Activated B cell treated with CpG ODN at 0.5 μM for 24 hours (primary cell): ENCODE measurements at places on chromosomes 11 and 22. TPM values are rescaled to one million over a fixed set of nuclear protein-coding genes. Genes with fewer than 3 reads are reported as not detected.

Gene CREB3L1
- not detected in 2 replicates for total RNA-seq

Gene MYO7A
- 5.1 and 5.4 TPM in 2 replicates for total RNA-seq

Gene SAA2
- 0.35 TPM in 1 of 2 replicates, not detected in the other for total RNA-seq

Gene CNTF
- total RNA-seq, result 3.2 and 3.9 TPM in 2 replicates

Gene APOL1
- 10.4 and 10.7 TPM in 2 replicates for total RNA-seq

Gene MLC1
- not detected in 2 replicates for total RNA-seq

Gene C11orf52
- total RNA-seq, result not detected in 2 replicates

Gene MMP13
- total RNA-seq, result not detected in 2 replicates

Gene TUT1
- 27.8 and 30.9 TPM in 2 replicates for total RNA-seq

Gene NLRX1
- 9.8 TPM in 2 replicates for total RNA-seq

- DNase-seq, result no peak
Observed at GRCh38 chr11:72899238-72899637, 85.0 kb downstream of the ATG16L2 start.

- peak; percentile 69 for DNase-seq
Observed at GRCh38 chr11:60831143-60831500, 10.8 kb upstream of the CCDC86 start.

GRCh38 chr22:25570486-25570885 lies 6.0 kb downstream of the GRK3 start:
- no peak for DNase-seq

- DNase-seq, result no peak
Observed at GRCh38 chr11:61896665-61897386, 5.5 kb upstream of the FADS3 start.

DNA sequence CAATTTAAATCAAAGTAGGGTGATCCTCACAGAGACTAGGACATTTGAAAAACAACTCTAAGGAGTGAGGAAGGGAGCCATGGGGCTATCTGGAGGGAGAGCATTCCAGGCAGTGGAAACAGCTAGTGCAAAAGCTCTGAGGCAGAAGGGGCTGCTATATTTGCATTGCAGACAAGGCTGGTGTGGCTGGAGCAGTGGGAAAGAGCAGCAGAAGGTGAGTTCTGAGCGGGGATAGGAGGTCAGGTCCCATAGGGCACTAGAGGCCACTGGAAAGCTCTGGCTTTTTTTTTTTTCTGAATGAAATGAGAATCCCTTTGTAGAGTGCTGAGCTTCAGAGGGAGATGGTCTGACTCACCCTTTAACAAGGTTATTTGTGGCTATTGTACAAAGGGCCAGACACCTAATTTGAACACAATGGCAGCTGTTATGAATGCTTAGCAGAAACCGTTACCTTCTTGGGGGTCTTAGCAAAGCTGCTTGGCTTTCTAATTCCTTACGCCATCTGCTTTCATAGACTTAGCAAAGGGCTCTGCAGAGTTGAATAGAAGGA lies 291.6 kb downstream of the BUD13 start:
- DNase-seq, result no peak

DNA sequence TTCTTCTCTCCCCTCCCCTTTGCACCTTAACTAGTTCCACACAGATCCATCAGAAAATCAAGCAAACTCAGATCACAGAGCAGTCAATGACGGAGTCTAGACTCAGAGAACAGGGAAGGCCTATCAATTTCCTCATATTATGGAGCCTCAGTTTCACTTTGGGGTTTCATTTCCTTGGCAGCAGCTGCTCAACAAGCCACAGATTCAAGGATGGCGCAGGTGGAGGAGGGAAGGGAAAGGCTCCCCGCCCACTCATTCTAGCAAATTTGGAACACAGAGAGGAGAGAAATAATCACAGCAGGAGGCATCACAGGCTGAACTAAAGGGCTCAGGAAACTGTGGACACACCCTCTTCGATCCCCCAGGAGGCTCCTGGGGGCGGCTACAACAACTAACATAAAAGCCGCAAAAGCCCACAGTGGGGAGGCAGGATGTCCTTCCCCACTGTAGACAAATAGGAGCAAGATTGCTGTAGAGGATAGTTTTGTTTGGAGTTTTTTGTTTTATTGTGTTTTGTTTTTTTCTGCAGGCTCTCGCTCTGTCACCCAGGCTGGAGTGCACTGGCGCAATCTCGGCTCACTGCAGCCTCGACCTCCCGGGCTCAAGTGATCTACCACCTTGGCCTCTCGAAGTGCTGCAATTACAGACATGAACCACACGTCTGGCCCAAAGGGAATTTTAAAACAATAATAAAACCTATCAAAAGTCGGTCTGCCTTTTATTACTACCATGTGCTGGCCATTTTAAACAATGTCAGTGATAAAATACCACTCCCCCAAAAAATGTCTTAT lies 3.4 kb downstream of the PLAAT3 start:
- DNase-seq, result no peak

GRCh38 chr22:19976671-19977070 lies 35.1 kb upstream of the TXNRD2 start:
- no peak for DNase-seq

DNA sequence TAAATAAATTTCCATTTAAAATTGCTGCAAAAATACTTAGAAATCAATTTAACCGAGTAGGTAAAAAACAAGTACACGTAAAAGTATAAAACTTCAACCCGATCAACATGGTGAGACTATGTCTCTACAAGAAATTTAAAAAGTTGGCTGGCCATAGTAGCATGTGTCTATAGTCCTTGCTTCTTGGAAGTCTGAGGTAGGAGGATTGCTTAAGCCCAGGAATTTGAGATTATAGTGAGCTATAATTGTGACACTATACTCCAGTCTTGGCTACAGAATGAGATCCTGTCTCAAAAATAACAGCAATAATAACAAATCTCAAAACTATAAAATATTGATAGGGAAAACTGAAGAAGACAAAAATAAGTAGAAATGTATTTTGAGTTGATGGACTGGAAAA lies 11.1 kb downstream of the CASP4 start:
- DNase-seq, result no peak

- DNase-seq, result no peak
Observed at GRCh38 chr22:37340331-37341262, 58.3 kb downstream of the CYTH4 start.

- no peak for DNase-seq
Observed at GRCh38 chr11:110314366-110315095, 18.1 kb upstream of the RDX start.

- DNase-seq, result no peak
Observed at GRCh38 chr11:128929991-128930390, 12.7 kb downstream of the TP53AIP1 start.

DNA sequence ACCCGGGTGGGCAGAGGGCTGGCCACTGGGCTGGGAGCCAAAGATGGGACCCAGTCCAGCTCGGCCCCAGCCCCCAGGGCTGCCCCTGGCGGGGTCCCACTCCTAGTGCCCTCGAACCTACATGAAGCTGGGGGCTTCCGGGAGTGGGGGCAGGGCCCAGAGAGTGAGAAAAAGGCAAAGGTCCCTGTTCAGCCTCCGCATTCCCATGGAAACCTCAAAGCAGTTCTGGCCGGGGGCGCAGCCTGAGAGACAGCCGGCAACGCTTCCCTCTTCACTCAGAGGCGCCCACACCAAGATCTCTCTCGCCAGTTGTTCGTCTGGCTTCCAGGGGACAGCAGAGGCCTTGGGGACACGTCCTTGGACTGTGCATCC lies 22.4 kb upstream of the ARHGAP8 start:
- no peak for DNase-seq

DNA sequence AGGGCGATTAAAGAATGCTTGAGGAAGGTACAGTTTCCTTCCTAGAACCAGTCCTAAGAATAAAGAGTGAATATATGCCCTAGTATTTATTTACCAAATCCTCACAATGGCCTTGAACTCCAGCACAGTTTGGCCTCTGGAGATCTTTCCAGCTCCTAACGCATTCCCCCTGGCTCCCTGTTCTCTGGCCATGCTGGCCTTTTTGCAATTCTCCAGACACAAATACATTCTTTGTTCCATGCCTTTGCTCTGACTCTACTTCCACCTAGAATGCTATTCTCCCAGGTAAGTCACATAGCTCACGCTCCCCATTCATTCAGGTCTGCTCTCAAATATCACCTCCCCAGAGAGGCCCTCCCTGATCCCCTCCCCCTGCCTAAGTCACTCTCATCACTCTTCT lies 3.7 kb upstream of the DGKZ start:
- no peak for DNase-seq

DNA sequence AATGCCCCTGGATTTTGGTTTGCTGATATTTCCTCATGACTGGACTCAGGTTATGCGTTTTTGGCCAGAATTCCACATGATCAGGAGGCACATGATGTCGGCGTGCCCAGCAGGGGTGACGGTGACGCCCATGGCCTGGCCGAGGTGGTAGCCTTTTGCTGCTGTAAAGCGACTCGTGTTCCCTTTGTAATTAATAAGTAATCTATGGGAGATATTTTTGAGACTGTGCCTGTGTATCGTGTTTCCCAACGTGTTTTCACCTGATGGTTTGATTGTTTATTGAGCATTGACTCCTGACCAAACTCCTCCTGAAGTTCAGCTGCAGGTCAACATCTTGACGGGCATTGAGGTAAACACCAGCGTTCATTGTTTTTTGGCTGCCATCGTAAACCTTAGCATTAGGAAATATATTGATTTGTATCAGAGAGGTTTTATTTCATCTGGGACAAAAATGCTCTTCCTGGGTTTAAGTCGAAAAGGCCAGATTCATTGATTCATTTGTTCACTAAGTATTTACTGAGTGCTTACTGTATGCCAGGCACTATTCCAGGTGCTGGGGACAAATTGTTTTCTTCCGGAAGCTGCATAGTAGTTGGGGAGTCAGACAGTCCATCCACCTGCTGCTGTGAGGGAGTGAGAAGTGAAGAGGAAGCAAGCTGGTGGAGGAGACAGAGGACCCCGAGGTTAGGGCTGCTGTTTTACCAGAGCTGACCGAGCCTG lies 23.6 kb downstream of the DCPS start:
- DNase-seq, result no peak

GRCh38 chr22:17639247-17639741 lies 737 bp downstream of the BCL2L13 start:
- DNase-seq, result no peak

DNA sequence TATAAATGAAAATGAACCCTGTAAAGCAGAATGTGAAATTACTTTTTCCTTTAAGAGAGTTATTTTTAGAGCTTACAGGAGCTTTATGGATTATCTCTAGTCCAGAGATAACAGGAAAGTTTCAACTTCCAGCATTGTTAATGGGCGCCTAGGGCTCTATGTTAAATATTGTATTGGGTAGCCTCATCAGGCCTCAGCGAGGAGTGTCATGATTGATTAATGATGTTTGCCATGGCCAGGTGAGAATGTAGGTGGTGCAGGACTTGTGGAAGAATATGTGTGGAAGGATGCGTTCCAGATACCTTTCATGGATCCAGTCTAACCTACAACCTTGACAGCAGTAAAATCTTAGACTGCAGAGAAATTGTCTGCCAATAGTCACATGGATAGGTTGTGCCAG lies 50.6 kb downstream of the ME3 start:
- DNase-seq, result no peak

DNA sequence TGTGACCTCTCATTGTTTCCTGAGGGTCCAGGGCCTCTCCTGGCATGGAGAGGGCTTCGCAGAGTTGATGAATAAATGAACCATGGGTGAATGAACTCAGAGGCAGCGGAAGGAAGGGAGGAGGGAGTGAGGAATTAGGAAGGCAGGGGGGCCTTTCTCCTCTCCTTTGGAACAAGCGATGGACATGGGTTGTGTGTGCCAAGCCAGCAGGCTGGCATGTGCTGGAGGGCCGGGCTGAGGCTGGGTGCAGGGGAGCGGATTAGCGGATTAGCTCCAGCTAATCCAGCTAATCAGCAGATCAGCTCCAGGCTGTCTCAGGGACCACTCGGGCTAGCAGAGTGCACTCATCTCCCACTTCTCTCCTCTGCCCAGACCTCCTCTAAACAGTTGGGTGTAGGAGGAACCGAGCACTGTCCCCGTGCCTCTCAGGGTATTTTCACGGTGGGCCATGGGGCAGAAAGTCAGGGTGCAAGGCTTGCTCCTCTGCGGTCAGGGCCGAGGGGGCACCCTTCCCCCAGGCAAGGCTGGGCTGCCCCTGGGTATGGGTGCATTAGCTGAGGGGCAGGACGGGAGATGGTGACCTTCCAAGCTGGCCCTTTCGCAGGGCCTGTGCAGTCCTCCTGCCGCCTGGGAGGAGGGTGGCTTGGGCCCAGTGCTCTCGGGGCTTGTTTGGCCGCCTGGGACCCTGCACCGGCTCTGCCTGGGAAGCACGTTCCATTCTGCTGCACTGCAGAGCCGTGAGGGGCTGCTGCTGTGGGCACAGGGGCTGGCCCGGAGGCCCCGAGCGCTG lies 120.3 kb upstream of the B3GAT1 start:
- no peak for DNase-seq

- DNase-seq, result no peak
Observed at GRCh38 chr11:68373815-68374501, 61.6 kb downstream of the LRP5 start.

DNA sequence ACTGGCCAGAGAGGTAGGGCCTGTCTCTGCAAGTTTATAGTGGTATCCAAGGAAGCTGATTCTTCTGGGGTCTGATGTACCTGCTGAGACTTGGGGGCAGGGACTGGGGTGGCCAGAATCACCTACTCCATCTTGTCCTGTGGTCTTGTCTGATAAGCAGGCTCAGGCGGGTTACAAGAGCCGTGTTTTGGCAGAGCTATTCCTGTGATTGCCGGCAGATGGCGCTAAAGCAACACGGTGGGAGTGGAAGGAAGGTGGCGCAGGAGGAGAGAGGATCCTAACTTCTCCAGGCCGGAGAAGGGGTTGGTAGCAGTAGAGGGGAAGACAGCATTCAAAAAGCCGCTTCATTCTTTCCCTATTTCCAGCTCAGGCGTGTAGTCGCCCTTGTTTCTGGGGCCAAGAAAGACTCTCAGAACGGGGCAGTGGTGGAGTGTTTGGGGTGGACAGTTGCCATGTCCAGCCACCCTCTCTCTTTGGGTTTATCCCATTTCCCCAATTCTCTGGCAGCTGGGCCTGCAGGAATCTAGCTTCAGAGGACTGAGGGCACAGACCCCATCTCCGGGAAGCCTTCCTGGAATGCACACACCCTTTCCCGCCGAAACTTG lies 15.1 kb downstream of the CHRM1 start:
- DNase-seq, result peak; percentile 63

GRCh38 chr22:50657925-50658324 lies 14.7 kb upstream of the SHANK3 start:
- no peak for DNase-seq

- DNase-seq, result no peak
Observed at GRCh38 chr11:31757260-31757835, 53.8 kb downstream of the PAX6 start.

GRCh38 chr11:33417121-33417520 lies 159.9 kb downstream of the HIPK3 start:
- DNase-seq, result no peak

DNA sequence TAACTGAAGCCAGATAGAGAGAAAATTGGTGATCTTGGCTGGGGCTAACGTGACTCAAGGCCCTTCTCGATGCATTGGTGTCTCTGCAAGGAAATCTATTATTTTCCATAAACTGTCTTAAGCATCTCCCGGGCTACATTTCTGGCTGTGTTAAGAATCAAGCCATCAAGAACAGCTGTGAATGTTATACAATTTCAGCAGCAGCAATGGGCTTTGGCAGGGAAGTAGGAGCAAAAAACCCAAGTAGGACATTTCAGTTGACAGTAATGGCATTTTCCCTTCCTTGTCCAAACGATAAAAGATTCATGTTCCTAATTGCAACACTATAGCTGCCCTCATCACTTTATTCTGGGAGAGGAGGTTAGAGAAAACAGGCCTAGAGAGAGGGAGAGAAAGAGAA lies 335.0 kb downstream of the CADM1 start:
- DNase-seq, result no peak

GRCh38 chr22:31398231-31398630 lies 1.2 kb upstream of the DRG1 start:
- no peak for DNase-seq
